Activated T-cell treated with anti-CD3 and anti-CD28 coated beads for 48 hours (primary cell): ENCODE measurements at places on chromosomes 13 and 19.

- no peak for DNase-seq
These were observed 2.9 kb upstream of the ATP11A start for GRCh38 chr13:112686987-112687386.

GRCh38 chr13:77136902-77137420 lies 110.0 kb upstream of the FBXL3 start:
- DNase-seq = no peak

DNA sequence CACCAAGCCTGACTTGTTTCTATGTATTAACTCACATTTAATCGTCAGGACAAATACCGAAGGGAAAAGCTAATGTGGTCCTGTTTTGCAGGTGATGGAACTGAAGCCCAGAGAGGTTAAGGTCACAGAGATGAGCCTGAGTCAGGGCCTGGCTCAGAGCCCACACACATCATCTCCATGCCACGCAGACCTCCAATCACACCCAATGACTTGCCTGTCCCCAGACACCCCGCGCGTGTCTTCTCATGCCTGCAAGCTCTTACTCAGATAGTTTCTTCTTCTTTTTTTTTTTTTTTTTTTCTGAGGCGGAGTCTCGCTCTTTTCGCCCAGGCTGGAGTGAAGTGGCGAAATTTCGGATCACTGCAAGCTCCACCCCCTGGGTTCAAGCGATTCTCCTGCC lies 16.4 kb downstream of the SIX5 start:
- DNase-seq = no peak

DNA sequence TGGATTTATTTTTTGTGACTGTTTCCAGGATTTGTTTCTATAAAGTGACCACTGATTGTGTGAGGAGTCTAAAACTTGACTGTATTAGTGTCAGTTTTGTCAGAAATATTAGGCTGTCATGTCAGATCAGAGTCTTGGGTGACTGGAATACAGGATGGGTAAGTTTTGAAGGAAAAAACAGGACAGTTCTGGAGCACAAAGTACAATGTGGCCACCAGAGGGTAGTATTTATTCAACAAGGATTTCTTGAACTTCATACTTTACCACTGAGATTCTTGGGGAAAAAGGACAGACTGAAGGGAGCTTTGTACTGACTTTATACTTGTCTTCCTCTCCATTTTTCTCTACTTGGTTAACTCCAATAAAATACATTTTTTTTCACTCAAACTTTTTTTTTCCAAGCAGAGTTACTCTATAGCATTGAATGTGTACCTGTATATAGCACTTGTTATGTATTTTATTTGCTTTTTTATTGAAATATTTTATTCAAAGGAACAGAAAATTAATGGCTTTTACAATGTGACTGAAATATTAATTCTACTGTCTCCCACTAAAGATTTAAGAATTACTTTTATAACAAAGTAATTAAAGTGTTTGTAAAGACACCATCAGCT lies 51.1 kb downstream of the LMO7 start:
- no peak for DNase-seq

DNA sequence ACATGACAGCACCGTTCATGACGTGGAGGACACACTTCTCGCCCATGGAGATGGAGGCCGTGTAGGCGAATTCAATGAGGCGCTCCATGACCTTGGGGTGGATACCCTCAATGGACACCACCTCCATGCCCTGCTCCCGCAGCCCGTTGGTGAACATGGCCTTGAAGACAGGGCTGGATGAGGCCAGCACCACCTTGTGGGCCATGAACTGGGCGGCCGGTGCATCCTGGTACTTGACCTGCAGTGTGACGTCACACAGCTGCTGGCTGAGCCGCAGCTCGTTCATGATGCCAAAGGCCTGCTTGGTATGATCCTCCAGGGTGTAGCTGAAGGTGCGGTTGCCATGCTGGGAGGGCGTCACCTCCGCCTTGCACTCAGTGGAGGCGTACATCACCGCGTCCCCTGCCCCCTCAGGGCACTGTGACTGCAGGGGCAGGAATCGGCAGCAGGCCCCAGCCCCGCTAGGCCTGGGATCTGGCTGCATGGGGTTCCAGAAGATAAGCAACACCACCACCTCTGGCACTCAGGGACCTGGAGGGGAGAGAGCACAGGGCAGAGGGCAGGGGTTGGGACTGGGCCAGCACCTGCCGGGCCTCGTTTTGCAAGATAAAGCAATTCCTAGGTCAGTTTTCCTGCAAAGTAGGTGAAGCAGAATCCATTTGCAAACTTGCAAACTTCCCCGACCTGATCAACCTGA lies 3.5 kb downstream of the KEAP1 start:
- no peak for DNase-seq

- DNase-seq = no peak
These were observed 35.2 kb upstream of the SLC46A3 start for GRCh38 chr13:28753946-28754345.

DNA sequence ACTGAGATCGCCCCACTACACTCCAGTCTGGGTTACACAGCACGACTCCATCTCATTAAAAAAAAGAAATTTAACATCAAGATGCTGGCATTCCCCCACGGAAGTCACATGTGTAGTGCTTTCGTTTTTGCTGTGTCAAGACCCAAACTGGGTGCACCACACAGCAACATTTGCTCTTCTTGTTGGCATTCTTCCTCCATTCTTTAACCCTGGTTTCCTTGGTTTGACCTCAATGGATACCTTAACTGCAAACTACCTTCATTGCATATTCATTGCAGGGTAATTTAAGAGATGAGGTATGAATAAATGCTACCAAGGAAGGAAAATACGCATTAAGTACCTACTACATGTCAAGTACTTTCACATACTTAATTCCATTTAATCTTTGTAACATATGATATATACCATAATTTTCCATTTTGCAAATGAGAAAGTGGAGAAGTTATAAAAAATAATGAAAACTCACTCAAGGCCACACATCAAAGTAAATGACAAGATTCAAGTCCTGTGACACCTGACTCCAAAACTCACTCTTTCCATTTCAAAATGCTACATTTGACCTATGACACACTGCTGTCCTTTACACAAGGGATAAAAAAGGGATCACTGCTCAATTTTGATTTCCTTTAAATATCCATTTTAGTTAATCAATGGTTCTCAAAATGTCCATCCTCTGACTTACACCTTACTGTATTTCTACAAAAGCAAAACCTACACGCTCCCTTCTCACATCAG lies 59.2 kb downstream of the STK24 start:
- DNase-seq = no peak

GRCh38 chr13:95039415-95039814 lies 261.8 kb downstream of the ABCC4 start:
- no peak for DNase-seq

GRCh38 chr19:35347930-35348298 lies 212 bp downstream of the FFAR1 start:
- no peak for DNase-seq
